ENCODE measurements at places on chromosomes 1 and 21.

DNA sequence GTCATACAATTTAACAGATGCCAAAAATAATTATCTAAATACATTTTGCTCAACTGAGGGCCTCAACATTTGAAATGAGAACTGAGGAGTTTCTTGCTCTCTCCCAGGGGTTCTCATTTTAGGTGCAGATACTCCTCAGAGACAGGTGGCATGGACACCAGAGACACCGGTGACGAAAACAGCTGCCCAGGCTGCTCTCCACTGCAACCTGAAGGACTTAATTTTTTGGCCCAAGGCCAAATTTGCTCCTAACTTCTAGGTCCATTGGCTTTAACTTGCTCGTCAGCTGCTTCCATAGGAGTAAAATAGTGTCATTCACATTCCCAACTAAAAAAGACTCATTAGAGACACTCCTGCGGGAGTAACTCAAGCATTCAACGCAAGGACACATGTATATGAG lies 87.0 kb downstream of the NRIP1 start:
- no peak for DNase-seq

GRCh38 chr1:243267914-243268653 lies 12.2 kb downstream of the SDCCAG8 start:
- DNase-seq = no peak

DNA sequence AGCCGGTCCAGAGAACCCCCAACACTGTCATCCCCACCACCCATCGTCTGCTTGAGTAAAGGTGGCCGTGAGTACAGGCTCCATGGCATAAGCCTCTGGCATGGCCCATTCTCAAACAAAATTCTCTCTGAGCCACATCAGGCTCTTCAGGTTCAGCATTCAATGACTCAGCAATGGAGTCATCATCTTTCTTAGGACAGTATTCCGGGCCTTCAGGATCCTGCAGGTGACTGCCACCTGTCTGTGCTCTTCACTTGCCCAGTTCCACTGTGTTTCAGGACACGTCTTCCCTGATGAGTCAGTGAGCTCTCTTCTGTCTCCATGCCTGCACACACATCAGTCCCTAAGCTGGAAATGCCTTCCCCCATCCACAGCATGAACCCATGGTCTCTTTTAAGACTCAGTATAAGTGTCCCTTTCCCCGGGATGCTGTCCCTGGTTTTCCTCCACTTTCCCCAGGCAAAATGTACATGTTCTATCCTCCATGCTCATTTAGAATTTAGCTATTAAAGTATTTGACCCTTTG lies 81.1 kb upstream of the FGGY start:
- DNase-seq = no peak

GRCh38 chr1:112893288-112894009 lies 62.5 kb downstream of the SLC16A1 start:
- no peak for DNase-seq

GRCh38 chr1:193437785-193438184 lies 251.4 kb upstream of the B3GALT2 start:
- DNase-seq = no peak

DNA sequence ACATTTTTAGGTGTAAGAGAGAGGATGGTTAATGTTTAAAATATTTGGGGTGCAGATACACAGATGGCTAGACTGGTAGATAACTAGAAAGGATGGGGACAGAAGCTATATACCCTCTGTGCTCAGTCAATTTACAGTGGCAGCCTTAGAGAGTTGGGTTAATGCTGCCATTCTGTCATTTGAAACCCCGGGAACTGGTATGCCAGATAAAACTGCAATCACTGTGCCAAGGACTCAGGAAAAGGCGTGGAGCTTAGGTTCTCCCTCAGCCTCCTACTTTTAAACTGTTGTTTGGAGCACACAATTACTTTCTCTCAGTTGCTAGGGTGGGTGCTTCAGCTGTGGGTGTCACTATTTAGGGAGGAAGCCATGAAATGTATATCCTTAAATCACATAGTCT lies 90.0 kb upstream of the HNRNPU start:
- DNase-seq = no peak

GRCh38 chr1:19035377-19036040 lies 79.0 kb upstream of the IFFO2 start:
- DNase-seq = no peak

DNA sequence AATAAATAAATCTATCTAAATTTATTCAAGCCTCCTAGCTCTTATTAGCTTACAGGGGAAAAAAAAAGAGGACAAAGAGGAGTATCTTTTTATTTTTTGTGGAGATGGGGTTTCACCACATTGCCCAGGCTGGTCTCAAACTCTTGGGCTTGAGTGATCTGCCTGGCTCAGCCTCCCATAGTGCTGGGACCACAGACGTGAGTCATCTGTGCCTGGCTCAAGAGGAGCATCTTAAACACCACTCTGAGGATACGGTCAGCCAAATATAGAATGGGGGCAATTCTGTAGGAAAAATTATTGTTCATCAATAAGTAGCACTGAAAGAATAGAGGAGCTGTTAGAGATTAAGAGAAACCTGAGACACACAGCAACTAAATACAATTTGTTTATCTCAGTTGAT lies 24.1 kb downstream of the SLC45A3 start:
- no peak for DNase-seq

DNA sequence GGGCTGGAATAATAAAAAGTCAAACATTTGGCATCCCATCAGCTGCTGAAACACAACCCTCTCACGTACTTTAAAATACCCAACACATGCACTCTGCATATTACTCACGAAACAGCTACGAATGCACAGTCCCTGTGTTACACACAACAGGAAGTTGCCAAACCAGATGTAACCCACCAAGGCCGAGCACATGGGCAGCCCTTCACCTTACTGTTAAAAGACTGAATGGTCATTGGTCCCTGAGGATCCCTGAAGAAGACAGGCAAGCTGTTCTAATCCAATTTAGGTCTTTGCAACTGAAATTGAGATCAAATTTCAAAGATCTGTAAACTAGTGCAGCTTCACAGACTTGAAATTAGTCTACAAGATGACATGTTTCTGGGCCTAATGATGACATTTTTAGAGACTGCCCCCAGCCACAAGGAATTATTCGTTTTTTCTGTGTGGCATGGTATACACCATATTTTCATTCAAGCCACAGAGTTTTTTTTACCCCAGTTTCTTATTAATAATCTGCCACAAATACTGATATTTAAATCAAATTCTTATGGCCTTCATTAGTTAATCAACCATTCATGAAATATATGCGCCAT lies 25.6 kb upstream of the IER5 start:
- DNase-seq = no peak
